ENCODE measurements at places on chromosomes 5 and 9.
A peak's percentile ranks its signal among the peaks of the same experiment; 100 is the strongest.

- DNase-seq: no peak
Observed at GRCh38 chr5:163350083-163350482, 87.3 kb upstream of the CCNG1 start.

GRCh38 chr5:157584628-157585027 lies 9.1 kb upstream of the ADAM19 start:
- DNase-seq: no peak

GRCh38 chr5:124289641-124290311 lies 456.7 kb downstream of the ZNF608 start:
- DNase-seq: no peak

GRCh38 chr9:9750719-9751118 lies 862.1 kb downstream of the PTPRD start:
- no peak for DNase-seq

- DNase-seq: no peak
Observed at GRCh38 chr9:93996863-93997262, 41.7 kb upstream of the BARX1 start.

DNA sequence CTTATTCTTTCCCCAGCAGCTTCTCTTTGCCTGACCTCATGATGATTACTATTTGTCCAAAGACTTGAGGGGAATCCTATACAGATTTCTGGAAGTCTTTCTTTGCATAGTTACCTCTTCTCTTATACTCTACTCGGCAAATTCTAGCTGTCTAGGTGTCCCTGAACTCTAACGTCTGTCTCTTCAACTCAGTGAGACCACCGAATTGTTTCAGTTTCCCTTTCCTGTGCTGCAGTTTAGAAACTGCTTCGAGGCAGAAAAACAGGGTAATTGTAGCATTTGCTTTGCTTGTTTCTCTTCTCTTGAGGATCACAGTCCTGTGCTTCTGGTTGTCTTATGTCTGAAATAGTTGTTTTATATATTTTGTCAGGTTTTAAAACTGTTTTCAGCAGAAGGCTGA lies 14.8 kb downstream of the LVRN start:
- DNase-seq: no peak

- peak; percentile 39 for DNase-seq
Observed at GRCh38 chr5:151523335-151523734, 67.8 kb downstream of the FAT2 start.
